ENCODE measurements at places on chromosomes 4 and X.

- no peak for DNase-seq
Observed at GRCh38 chr4:73345399-73345975, 58.6 kb upstream of the ALB start.

- no peak for DNase-seq
Observed at GRCh38 chr4:154560824-154561231, 2.0 kb upstream of the FGB start.

DNA sequence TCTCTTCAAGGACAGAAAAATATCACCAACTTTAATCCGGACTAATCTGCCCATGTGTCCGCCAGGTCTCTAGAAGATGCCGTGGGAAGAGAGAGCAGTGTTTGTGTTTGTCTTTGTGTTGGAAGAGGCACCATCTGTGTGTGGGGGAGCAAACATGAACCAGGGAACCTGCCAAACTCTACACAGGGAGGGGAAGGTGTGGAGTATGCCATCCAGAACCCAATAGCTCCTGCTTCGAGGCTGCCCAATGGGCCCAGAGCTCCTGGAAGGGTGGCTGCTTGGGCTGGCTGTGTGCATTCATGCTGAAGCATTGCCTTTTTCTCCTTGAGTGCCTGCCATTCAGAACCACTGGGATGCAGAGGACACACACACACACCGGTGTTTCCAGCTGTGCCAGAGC is 536.2 kb downstream of the MID1IP1 start:
- DNase-seq, result no peak

DNA sequence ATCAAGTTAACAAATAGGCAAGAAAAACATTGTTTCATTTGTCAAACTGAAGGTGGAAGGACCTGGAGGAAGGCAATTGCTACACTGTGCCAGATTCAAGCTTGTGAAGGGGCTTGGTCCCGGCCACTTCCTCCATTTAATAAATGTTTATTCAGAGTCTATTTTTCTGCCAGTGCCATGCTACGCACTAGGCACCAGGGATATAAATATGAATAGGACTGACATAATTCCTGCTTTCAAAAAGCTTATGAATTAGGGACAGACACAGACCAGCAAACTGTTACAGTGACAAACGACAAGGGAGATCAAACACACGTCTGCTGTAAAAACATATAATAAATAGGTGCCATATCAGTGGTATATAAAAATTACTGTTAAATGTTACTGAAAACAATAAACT is 571 bp downstream of the TLR6 start:
- no peak for DNase-seq

GRCh38 chr4:110138551-110138950 is 59.9 kb downstream of the ELOVL6 start:
- DNase-seq, result no peak

DNA sequence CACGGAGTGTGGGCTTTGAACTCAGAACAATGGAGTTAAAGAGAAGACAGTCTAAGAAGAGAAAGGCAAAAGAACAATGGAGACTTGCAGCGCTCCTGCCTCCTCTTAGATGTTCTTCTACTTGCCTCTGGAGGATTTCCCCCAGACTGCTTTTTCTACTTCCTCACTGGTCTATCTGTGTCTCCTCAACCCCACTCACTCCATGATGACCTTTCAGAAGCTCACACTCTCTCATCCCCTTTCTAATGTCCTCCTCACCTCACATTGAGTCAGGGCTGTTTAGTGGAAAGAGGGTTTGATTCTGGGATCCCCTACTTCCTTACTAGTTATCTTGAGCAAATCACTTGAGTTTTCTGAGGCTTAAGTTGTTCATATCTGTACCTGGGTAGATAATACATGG is 12.2 kb upstream of the HERC6 start:
- no peak for DNase-seq

DNA sequence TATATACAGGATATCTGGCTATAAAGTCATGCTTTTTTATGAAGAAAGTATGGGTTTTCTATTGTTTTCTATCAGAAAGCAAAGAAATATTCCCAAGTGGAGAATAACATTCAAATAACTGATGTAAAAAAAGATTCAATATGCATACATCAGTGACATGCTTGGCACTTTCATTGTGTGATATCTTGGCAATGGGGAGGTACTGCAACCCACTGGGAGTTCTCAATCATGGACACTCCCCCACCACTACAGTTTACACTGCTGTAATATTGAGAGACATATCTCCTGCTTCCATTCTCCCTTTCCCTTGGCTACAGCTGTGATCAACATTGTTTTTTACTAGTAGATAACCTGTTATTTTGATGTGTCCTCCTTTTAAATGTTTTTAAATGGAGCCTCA is 257.8 kb downstream of the CAMK2D start:
- DNase-seq, result no peak

Measured in stimulated activated CD4-positive, alpha-beta T cell treated with anti-CD3 and anti-CD28 coated beads, Interleukin-1b, Interleukin-23, amount 100 ng/mL, for 1 hour (primary cell).